ENCODE measurements at places on chromosomes 4 and X.

GRCh38 chr4:73711989-73712388 is 28.4 kb upstream of the CXCL8 start:
- no peak for DNase-seq

- DNase-seq = no peak
Observed at GRCh38 chr4:97587912-97588311, 555.4 kb downstream of the STPG2 start.

GRCh38 chr4:152185786-152186550 is 349.9 kb downstream of the FBXW7 start:
- no peak for DNase-seq

DNA sequence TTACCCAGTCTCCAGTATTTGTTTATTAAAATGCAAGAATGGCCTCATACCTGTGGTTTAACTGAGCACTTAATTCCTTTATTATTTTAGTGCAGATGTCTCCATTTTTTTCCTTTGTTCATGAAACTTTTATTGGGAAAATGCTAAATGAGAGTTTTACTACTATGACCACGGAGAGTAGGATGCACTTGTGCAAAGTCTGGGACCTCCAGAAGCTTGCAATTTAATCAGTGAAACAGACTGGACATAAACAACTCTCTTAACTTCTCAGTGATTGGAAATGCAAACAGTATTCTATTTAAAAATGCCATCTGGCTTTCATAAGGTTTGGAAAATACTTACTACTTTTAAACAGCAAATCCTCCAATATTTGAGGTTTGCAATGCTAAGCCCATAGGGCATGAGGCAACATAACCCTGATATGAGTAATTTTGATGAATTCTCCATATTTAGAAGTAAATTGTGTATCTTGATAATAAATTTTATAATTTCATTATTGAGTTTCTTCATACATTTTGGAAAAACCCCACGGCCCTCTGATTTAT is 718.7 kb upstream of the MAGEB2 start:
- no peak for DNase-seq

- DNase-seq = no peak
Observed at GRCh38 chrX:39736216-39737211, 361.2 kb downstream of the BCOR start.

DNA sequence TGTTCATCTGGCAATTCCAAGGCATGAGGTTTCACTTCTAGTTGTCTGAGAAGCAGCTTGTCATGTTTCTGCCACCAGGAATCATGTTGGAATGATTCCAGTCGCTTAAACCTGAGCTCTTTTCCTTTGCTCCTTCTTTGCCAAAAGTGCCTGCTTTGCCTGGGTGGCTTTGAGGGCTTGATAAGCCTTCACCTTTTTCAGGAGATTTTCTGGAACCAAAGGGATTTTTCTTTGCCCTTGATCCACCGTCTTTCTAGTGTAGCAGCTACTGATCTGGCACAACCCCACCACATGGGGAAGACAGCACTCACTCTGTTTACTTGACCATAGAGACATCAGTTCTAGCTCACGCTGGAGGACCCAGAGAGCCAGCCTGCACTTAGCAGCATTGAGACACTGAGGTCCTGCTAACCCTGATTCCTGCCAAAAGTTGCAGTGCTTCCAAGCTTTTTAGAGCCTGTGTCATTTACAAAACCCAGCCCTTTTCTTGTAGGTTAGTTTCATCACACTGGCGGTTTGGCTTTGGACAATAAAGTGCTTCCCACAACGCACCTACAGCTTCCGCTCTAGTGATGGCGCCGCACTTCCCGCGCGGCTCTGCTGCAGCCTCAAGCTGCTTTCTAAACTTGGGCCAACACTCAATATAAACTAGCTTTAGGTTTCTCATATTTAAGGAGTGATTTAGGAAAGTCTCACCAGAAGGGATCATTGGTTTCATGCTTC is 7.3 kb upstream of the CCNI start:
- DNase-seq = no peak

DNA sequence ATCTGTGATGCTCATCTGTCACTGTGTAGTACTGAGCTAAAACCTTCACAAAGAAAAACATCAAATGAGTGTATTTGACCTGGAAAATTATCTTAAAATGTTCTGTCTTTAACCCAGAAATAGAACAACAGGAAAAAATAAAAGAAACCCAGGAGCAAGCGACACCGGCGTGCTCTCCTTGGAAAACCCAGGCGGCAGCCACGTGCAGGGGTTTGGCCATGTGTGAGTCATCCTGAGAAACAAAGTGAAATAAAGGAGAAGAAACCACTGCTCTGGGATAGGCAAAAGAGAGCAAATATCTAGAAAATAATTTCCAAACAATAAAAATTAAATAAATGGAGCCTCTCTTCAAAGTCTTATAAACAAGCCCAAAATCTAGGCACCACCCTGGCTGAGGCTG is 20.0 kb upstream of the TMEM128 start:
- no peak for DNase-seq

DNA sequence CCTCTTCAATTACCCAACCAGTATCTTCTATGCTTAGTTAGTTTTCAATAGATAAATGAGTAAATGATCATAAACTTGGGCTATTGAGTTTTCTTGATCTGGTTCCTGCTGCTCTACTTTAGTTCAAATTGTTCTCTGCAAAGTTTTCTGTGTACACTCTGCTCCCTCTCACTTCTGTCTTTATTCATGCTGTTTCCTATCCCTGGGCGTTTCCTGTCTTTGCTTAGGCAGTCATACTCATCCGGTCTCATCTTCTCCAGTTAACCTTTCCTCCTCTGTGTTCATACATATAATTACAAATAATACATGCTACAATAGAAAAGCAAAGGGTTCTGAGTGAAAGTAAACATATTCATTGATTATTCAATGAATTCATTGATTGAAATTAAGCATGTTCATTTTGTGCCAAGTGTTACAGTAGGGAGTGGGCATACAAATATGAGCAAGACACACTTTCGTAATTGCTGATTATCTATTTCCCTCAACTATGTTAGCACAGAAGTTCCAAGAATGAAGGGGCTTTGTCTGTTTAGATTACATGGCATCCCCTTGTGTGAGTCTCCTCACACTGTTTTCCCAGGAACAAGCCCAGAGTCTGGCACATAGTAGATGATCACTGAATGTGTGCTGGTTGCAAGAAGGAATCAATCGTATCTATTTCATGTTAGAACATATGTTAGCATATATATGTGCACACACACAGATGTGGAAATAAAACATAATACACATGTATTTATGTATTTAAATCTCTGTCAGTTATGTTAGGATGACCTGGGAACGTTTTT is 1.1 kb downstream of the RAB39B start:
- DNase-seq = no peak

Measured in stimulated activated CD8-positive, alpha-beta memory T cell treated with anti-CD3 and anti-CD28 coated beads, Interleukin-4, amount 100 ng/mL, for 1 hour (primary cell).